ENCODE measurements at places on chromosomes 16 and 17.

GRCh38 chr16:82368041-82368440, 198.0 kb upstream of the MPHOSPH6 start:
- no peak for DNase-seq

GRCh38 chr17:15090533-15090932, 174.6 kb downstream of the PMP22 start:
- DNase-seq = no peak

DNA sequence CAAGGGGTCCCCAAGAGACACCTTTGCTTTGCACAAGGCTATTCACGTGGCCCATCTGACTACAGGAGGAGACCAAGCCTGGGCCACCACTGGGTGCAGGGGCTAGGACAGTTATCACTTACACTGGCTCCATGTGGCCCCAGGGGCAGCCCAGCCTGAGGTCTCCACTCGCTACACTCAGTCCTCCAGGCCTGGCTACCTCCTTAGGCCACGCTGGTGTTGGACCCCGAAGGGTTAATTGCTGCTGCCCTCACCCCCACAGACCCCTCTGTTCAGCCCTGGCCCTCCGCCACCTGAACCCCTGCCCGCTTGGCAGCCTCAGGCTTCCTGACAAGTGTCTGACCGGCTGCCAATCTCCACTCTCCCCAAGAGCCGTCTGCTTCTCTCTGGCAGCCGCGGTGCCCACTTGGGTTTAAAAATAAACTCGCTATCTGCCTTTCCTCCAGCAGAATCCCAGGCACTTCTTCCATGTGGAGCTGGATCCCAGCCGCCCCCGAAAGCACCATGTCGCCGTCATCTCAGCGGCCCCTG, 27.8 kb downstream of the ADAM11 start:
- DNase-seq = no peak

- DNase-seq = no peak
Measured at GRCh38 chr16:58797137-58797801, 63.2 kb upstream of the GOT2 start.

- DNase-seq = no peak
Measured at GRCh38 chr17:9247401-9247938, 226.2 kb downstream of the NTN1 start.

DNA sequence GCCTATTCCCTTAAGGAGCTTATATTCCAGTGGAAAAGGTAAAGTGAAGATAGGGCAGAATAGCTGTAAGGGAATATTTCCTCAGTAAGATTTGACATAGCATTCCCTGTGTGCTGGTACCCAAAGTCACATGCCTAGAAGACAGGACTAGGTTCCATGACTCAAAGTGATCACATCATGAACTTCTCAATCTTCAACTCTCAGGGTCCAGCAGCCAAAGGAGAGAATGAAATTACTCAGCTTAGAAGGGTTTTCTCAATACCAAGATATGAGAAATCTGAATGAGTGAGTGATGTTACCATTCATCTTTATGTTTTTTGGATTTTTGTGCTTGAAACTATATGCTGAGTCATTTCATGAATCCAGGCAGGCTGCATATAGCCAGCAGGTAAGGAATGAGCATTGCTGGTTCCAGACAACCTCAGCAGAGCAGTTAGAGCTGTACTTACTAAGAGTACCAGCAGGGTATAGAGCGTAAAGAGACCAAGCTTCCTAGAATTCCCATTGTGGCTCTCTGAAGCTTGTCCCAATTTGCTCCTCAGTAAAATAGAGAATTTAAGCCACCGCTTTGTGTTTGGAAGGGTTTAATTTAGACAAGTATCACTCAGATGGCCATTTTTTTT, 91.1 kb downstream of the ANKFN1 start:
- no peak for DNase-seq

- no peak for DNase-seq
Measured at GRCh38 chr16:2189252-2189893, 7.0 kb downstream of the CASKIN1 start.

GRCh38 chr17:73800893-73801292, 156.6 kb upstream of the SDK2 start:
- no peak for DNase-seq

- DNase-seq = no peak
Measured at GRCh38 chr17:29980261-29980660, 38.8 kb downstream of the EFCAB5 start.

DNA sequence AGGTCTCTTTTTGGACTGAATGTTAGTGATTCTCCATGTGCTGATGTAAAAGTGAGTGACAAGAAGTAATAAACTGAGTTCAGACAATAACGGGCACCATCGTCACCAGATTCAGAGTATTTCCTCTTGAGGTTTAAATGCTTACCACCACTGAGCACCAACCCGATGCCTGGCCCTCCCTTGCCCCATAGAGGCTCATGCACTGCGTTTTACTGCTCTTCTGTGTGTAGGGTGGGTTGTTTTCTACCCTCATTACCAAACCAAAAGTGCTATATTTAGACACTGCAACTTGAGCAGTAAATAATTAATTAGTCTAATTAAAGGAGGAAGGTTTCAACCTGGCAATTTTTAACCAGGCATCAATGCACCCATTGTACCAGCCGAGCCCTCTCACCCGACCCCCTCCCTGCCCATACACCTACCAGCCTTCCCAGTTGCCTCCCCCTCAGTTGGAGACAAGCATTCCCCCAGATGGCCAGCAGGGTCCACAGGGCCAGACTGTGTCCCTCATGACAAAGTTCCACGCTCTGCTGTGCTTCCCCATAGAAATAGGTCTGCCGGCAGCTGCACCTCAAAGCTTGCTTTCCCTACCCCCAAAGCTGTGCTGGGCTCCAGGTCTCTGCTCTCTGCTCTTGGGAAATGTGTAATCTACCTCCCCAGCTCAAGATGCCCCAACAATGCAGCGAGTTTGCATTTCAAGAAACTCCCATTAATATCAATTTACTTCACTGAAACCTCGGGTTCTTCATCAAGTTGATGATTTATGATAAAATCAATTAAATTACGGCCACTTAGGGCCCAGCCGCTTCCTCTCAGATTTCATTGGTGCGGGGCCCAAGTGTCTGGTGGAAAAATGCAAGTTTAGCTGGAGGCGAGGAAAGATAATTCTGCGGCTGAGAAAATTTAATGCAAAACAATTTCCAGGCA, 16.0 kb downstream of the HOXB4 start:
- DNase-seq = no peak

DNA sequence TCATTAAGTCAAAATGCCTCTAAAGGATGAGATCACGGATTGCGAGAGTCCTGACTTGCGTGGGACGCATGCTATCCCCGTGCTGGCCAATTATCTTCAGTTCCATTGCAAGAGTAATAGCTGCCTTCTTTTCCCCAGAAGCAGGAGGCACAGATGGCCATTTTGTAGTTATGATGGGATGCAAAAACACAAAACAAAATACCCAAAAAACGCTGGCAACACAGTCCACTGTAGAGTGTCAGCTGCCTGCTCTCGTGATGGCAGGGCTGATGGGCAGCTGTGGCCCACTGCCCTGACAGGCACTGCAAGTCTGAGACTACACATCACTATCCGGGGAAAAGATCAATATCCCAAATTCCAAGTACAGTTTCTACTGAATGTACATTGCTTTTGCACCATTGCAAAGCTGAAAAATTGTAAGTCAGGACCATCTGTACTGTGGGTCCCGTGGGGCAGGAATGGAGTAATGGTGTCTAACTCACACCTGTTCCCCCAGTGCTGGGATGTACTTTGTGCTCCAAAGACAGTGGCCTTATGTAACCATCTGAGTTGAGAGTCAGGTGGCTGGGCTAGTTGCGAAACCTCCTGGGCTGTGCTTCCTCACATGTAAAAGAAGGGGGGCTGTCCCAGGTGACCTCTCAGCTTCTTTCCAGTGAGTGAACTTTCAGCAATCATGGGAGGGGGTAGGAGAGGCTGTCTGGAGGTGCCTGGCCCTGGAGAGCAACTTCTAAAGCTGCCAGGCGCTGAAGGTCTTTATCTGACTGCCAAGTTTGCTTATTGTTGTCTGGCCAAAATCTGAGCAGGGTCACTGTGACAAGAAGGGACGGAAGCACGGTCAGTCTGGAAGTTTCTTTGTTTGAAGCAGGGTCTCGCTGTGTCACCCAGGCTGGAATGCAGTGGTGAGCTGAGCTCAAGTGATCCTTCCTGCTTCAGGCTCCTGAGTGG, 4.7 kb downstream of the SLC47A1 start:
- no peak for DNase-seq

GRCh38 chr16:87844809-87845208, 24.5 kb downstream of the SLC7A5 start:
- DNase-seq = no peak

DNA sequence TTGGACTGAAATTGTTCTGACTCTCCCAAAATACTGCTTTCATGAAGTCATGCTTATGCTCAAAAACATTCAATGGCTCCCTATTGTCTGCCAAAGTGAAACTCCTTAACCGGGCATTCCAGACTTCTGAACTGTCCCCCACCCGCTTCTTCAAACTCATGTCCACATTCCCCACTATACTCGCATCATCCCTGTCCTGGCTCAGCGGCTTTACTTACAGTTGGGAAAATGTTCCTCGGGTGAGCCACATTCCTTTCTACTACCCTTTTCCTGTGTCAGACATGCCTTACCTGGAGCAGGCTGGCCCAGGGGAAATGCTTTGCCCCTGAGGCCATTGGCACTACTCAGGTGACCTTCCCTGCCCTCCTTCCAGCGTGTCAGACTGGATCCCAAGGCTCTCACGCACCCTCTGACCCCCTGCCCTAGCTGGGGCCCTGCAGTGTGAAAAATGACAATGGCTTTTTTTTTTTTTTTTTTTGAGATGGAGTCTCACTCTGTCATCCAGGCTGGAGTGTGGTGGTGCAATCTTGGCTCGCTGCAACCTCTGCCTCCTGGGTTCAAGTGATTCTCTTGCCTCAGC, 5.3 kb downstream of the CYGB start:
- no peak for DNase-seq

- DNase-seq = no peak
Measured at GRCh38 chr16:85350973-85351372, 238.7 kb upstream of the CIBAR2 start.

DNA sequence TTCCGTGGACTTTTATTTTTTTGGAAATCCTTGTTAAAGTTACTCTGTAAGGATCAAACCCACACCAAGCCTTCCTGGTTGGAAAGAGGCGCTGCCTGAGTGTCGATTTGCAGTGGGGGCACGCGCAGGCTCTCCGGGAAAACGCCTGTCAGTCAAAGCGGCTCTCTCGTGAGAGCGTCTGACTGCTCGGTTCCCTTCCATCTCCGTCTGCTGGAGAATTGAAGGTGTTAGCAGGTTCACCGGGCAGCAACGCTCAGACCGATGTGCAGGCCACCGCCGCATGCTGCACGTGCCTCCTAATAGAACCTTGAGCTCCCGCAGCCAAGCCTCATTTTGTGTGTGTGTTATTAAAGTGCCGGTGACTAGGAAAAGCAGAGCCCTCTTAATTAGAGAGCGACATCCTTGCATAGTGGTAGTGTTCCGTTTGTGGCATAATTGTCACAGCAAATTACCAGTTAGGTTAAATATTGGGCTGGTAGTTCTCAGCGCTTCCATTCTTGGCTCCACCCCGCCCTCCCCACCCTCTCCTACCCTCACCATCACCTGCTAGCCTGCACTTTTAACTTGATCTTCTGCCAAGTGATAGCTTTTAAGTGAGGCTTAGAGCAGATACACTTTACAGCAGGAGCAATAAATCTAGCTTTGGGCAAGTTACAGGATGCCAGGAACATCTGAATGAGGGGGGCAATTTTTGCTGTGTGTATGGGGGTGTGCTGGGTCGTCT, 75.5 kb downstream of the RPA1 start:
- no peak for DNase-seq

DNA sequence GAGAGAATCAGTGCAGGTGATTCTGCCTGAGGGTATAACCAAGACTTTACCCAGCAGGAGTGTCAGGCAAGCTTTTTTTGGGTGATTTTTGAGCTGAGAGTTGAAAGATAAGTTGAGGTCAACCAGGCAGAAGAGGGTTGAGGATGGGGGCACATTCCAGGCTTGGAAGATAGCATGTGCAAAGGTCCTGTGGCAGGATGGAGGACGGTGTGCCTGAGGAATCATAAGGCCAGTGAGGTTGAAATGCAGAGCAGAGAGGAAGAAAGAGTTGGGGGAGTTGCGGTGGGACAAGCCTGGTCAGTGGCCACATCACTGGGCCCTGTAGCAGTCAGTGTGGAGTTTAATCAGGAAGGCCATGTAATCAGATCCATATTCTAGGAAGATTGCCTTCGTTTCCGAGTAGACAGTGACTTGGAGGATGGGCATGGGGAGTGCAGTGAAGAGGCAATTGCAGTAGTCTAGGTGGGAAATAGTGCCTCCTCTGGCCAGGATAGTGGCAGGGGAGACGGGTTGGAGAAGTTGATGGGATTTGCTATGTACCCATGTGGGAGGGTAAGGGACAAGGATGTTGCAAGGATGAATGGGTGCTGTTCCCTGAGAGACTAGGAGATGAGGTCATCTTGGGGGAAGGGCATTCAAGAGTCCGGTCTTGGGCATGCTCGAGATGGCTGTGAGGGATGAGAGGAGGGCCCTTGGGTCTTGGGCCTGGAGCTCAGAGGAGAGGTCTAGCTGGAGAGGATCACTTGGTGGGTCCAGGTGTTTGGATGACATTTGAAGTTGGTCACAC, 3.9 kb downstream of the PLEKHG4 start:
- no peak for DNase-seq

- peak; percentile 58 for DNase-seq
Measured at GRCh38 chr17:2259769-2260536, 43.6 kb downstream of the SMG6 start.

DNA sequence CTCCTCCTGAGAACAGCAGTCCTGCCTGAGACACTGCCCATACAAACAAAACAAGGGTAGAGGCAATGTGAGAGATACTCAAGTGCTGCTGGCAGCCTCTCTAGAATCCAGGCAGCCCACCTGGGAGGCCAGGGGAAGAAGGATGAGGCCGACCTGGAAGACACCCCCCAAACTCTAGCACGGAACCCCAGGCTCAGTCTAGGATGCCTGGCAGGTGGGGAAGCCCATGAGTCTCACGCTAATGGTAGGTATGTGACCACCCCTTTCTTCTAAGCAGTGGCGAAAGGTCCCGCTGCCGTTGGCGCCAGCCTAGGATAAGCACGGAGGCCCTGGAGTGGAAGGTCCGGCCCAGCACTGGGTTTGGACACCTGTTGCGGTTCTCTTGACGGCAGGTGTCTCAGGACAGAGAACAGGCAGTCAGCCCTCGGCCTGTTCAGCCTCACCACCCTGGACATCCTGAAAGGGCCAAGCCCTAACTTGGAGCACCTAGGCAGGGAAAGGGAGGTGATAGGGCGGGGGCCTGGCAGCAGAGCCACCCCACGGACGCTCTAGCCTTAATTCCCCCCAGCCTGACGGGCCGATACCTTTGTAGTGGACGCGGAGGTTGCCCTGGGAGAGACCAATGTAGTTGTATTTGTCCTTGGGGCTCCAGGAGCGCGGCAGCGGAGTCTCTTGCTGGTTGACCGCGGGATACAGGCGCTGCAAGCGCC, 487 bp downstream of the RANBP10 start:
- DNase-seq = no peak

DNA sequence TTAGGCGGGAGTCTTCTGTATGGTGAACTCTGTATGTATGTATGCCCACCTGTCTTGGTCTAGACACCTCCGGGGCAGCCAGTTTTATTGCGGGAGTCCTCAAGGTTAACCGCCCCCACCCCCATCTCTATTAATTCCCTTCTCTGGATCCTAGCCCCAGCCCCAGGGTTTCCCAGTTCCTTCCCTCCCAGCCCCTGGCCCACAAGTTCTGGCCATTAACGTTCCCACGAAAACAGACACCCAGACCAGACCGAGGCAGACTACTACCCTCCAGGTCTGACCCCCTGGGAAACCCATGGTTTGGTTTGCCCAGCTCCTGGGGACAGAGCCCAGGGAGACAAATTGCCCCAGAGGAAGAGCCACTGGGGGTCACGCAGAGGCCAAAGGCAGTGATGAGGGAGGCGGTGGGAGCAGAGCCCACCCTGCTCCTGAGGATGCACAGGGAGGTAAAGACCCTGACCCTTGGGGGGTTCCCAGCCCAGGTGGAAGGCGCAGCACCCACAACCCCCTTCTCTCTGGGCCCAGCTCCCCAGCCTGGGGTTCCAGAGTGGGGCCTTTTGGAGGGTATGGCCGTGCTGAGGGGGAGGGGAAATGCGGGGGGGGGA, 8.5 kb downstream of the TBKBP1 start:
- no peak for DNase-seq

Measured in CD4-positive, alpha-beta T cell treated with Interleukin-6 at 100 ng/mL for 8 hours (primary cell).